ENCODE measurements at places on chromosomes 7 and 10.

GRCh38 chr7:114952296-114952695, 30.4 kb downstream of the MDFIC start:
- no peak for DNase-seq

- DNase-seq = no peak
These were observed 20.2 kb upstream of the ADD3 start for GRCh38 chr10:109987452-109988211.

DNA sequence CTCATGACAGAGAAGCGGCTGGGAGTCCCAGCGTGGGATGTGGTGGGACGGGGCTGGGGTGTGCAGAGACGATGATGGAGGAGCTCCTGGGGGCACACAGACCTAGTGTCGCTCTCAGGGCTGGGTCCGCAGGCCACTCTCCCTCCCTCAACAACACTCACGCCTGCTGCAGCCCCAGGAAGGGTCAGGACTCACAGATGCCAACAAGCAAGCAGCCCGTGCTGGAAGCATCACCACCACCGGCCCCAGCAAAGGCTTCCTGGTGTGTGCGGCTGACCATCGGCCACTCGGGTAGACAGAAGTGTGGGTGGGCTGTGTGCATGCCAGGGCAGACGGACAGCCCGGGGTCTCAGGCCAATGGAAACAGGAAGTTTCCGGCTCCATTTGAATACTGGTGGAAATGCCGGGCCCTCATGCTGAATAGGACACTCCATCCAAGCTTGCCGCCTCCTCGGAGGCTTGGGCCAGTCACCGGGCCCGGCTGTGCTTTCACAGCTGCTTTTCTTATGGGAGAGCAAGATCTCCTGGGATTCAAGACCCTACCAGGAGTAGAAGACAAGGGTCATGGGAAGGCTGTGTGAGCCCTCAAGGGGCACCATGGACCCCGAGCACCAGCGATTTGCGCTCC, 178.1 kb downstream of the ELFN1 start:
- no peak for DNase-seq

GRCh38 chr10:111474786-111475185, 398.0 kb downstream of the ADRA2A start:
- no peak for DNase-seq

DNA sequence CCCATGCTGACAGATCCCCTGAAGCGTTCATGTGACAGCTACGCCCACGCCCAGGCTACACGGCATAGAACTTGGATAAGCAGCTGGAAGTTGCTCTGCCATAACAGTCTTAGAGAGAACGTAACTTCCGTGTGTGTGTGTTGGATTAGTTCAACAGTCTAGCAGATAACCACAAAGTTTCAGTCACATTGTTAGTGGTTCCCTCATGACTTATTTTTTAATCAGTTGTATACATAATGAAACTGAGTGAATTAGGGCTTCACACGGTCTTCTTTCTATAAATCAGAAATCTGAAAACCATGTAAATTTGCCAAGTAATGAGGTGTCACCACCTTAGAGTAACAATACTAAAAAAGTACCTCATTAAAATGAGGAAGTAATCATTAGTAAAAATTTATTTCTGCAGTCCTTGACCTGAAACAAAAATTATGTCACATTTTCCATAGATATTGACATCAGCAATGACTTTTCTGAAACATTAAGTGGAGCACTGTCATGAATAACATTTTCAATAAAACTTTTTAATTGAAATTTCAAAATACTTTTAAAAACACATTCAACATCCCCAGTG, 21.7 kb upstream of the MACC1 start:
- DNase-seq = no peak

- peak; percentile 90 for DNase-seq
These were observed 163.4 kb upstream of the MKLN1 start for GRCh38 chr7:131164025-131164925.

GRCh38 chr10:87960230-87960629, 96.8 kb downstream of the PTEN start:
- DNase-seq = no peak

DNA sequence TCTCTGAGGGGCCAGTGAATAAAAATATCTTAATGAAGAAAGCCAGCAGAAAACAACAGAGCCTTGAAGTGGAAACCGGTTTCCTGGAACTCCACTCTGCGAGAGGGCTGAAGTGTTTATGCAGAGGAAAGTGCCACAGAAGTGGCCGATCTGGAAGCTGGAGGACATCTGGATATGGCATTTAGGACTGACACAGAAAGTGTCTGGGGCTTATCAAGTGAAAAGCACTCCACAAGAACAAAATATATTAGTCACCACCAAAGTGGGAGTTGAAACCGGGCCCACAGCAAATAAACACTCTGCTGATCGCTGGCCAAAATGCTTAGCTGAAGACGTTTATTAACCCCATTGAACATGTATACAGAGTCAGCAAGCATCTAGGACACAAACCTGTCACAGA, 7.8 kb downstream of the NOD1 start:
- DNase-seq = no peak

DNA sequence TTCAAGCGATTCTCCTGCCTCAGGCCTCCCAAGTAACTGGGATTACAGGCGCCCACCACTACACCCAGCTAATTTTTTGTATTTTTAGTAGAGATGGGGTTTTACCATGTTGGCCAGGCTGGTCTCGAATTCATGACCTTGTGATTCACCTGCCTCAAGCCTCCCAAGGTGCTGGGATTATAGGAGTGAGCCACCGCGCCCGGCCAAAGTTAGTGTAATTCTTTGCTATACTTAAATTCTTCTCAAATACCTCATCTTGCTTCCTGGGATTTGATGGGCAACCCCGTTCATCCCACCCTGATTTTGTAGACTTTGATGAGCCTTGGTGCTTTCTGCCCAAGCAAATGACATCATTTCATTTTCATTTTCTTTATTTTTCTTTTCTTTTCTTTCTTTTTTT, 54.5 kb downstream of the PAX2 start:
- DNase-seq = no peak

DNA sequence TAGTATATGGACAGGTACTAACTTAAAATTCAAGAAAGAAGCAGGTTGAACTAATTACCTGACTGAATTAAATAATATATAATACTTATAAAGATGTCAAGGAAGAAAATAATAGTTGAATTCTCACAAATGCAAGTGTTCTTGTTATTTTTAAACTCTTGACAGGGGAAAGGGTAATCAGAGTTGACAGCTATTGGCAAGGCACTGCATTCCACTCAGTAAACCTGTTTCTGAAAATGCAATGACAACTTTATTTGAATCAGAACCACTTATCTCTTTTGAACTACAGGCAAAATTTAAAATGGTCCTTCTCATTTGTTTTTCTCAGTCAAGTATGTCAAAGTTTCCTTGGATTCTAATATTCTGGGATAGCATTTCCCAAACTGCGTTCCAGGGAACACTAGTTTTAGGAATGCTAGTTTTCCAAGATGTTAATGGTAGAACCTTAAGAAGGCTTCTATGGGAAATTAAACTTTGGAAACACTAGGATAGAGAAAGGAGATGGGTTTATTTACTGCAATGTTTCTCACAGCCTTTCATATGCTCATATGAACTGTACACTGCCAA, 103.7 kb upstream of the LRRN3 start:
- DNase-seq = no peak

DNA sequence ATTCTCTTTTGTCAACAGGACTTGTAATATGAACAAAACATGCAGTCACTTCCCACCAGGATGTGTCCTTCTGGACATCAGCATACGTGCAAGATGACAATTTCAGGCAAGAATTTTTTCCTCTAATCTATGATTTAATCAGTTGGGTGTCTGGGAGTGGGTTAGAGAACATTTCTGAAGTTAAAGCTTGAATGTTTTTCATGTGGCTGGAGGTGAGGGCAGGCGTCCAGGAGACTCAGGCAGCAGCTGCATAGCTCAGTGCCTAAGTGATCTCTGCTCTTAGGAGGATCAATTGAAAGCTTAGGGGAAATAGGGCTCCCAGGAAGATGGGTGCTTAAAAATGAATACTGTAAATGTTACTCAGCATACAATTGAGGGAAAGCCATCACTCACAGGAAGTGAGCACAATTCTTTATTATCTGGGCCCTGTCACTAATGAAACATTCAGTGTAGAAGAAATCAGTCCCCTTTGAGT, 457.6 kb upstream of the KLF6 start:
- no peak for DNase-seq

All from Caki2 (cell line).